Right renal cortex interstitium (tissue), 3 donors: ENCODE measurements at places on chromosomes 7 and 10. TPM values are rescaled to one million over a fixed set of nuclear protein-coding genes. Genes with fewer than 3 reads are reported as not detected.
A peak's percentile ranks its signal among the peaks of the same experiment; 100 is the strongest.

Gene EPDR1
- polyA plus RNA-seq = 16.1 TPM

Gene ANXA8L1
- polyA plus RNA-seq = 0.15 TPM

Gene CDCA7L
- 52.2 TPM for polyA plus RNA-seq

Gene AKR1C8
- polyA plus RNA-seq = 0.07 TPM

Gene CYP2C18
- polyA plus RNA-seq = 0.49 TPM

Gene PIP
- polyA plus RNA-seq = not detected

Gene TMEM273
- 2.8 TPM for polyA plus RNA-seq

DNA sequence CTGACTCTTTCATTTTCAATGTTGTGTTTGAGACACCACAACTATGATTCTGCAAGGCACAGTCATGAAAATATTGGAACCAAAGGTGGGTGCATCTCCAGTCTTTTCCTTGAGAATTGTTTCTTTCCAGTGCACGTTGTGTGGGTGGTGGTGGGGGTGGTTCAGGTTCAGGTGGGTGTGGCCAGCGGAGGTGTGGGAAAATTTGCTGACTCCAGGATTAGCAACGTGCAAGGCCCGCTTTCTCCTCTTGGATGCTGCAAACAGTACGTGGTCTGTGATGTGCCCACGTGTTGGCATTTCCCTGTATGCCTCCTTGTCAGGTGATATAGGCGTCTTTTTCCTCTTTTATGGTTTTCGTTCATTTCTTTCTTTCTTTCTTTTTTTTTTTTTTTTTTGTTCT lies 59.1 kb downstream of the CAMK1D start:
- no peak for DNase-seq

- no peak for DNase-seq
Observed at GRCh38 chr7:6571160-6571779, 6.0 kb upstream of the ZDHHC4 start.

DNA sequence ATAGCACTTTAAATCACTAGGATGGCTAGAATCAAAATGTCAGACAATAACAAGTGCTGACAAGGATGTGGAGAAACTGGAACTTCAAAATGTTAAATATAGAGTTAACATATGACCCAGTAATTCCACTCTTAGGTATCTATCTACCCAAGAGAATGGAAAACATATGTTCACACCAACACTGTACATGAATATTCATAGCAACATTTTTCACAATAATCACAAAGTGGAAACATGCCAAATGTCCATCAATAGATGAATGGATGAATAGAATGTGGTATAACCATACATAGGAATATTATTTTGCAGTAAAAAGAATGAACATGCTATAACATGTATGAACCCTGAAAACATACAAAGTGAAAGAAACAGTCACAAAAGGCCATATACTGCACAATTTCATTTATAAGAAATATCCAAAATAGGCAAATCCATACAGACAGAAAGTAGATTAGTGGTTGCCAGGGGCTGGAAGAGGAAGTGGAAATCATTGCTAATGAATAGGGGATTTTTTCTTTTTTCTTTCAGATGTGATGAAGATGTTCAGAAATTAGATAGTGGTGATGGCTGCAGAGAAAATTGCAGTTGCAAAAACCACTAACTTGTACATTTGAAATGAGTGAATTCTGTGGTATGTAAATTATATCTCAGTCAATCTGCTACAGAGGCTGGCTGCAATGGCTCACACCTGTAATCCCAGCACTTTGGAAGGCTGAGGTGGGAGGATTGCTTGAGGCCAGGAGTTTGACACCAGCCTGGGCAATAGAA lies 93.0 kb downstream of the CPVL start:
- DNase-seq = no peak

- DNase-seq = no peak
Observed at GRCh38 chr7:158061026-158061630, 526.5 kb downstream of the PTPRN2 start.

DNA sequence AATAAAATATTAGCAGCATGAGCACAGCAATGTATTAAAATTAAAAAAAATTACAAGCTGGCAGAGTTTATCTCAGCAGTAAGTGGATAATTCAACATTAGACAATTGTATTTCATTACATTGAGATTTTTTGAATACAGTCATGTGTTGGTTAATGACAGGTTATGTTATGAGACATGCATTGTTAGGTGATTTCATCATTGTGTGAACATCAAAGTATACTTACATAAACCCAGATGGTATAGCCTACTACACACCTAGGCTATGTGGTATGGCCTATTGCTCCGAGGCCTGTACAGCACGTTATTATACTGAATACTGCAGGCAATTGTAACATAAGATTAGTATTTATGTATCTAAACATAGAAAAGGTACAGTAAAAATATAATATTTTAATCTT lies 29.7 kb downstream of the CCDC6 start:
- no peak for DNase-seq

GRCh38 chr10:122307669-122308416 lies 36.7 kb downstream of the BTBD16 start:
- DNase-seq = no peak

- DNase-seq = no peak
Observed at GRCh38 chr10:130171196-130171595, 35.0 kb downstream of the GLRX3 start.

DNA sequence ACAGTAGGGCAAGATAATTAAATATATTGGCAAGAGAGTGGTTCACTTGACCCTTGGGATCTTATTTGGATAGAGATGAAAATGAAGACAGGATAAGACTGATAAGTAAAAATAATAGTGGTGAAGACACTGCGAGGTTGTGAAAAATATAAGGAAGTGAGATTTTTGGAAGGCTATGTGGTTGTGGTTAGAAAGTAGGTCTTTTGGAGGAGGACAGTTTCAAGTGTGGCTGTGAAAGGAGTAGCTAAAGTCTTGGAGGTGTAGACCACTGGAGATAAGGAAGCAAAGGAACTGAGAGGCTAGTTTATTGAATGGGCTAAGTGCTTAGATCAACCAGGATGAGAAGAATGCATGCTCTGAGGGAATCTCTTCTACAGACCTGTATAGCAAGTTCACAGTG lies 11.2 kb downstream of the MIOS start:
- no peak for DNase-seq

GRCh38 chr7:27575613-27576012 lies 87.1 kb downstream of the HIBADH start:
- DNase-seq = peak; percentile 15

DNA sequence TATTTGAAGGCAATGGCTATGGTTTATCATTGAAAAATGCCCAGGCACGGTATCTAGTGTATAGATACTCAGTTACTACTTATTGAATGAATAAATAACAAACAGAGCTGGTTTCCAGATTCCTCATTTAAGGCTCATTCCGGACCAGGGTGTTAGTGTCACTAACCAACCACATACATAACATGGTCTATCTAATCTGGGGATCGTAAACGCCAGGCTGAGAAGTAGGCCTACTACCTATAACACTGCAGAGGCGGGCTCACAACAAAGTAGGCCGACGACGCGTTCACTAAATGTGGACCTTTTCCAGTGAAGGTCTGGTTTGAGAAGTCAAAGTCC lies 423 bp downstream of the LSM5 start:
- DNase-seq = no peak

GRCh38 chr7:101933688-101934121 lies 116.3 kb downstream of the CUX1 start:
- DNase-seq = no peak

DNA sequence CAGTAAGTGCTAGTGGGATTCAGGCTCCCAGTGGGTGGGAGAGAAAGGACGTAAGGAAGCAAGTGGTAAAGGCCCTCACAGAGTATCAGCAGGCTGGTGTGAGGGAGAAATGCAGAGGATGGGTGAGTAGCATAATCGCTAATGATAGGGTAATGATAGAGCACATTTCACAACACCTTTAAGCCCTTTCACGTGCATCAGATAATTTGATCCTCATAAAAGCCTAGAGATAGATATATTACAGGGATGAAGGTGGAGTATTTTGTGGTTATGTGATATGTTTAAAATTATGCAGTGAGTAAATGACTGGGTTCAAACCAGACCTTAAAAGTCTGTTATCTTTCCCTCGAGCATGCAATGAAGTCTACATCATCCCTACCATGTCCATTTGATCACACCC lies 10.3 kb downstream of the LEP start:
- DNase-seq = no peak

- no peak for DNase-seq
Observed at GRCh38 chr10:83516788-83517187, 622.5 kb upstream of the GHITM start.

- no peak for DNase-seq
Observed at GRCh38 chr7:47046949-47047348, 535.0 kb downstream of the TNS3 start.

DNA sequence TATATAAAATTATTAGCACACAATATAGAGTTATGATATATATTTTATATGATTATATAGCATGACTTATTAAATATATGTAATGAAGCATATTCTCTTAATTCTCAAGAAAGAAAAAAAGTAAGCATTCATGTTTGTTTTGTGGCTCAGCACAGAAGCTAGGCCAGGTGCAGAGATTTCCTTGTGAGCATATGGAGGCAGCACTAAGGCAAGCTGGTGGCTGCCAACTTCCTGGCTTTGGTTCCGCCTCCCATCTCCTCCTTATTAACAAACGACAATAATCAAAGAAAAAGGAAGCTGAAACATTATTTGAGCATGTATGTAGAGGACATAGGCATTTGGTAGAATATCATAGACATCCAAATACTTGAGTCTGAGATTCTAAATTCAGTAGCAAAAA lies 130.3 kb downstream of the ST7 start:
- DNase-seq = no peak

DNA sequence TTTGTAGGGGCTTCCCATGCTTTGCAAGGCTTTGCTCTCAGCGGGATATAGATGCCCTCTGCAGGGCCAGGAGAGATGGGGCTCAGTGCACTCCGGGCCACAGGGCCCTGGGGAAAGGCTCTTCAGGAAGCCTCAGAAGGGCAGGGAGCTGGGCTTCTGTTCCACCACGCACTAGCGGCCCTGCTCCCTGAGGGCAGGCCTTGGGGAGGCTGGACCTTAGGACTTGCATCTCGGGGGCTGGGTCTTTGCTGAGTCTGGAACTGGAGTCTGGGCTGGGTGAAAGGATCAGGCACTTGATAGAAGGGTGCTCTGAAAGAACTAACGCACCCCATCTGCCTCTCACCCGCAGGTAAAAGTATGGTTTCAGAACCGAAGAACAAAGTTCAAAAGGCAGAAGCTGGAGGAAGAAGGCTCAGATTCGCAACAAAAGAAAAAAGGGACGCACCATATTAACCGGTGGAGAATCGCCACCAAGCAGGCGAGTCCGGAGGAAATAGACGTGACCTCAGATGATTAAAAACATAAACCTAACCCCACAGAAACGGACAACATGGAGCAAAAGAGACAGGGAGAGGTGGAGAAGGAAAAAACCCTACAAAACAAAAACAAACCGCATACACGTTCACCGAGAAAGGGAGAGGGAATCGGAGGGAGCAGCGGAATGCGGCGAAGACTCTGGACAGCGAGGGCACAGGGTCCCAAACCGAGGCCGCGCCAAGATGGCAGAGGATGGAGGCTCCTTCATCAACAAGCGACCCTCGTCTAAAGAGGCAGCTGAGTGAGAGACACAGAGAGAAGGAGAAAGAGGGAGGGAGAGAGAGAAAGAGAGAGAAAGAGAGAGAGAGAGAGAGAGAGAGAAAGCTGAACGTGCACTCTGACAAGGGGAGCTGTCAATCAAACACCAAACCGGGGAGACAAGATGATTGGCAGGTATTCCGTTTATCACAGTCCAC lies 5.4 kb downstream of the EMX2 start:
- no peak for DNase-seq

DNA sequence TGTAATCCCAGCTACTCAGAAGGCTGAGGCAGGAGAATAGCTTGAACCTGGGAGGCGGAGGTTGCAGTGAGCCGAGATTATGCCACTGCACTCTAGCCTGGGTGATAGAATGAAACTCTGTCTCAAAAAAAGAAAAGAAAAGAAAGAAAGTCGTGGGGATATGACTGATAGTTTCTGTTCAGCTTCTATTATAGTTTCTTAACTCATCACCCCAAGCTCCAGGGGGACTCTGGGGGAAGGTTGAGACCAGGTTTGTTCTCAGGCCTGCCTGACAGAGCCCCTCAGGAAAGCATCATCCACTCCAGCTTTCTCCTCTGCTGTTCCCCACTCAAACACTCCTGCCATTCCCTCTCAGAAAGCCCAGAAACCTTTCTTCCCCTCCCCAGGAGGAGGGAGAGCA lies 542.4 kb upstream of the GALNT17 start:
- DNase-seq = no peak

GRCh38 chr7:23462846-23463245 lies 7.4 kb downstream of the IGF2BP3 start:
- DNase-seq = no peak

GRCh38 chr7:65285906-65286864 lies 87.5 kb upstream of the ZNF92 start:
- no peak for DNase-seq

DNA sequence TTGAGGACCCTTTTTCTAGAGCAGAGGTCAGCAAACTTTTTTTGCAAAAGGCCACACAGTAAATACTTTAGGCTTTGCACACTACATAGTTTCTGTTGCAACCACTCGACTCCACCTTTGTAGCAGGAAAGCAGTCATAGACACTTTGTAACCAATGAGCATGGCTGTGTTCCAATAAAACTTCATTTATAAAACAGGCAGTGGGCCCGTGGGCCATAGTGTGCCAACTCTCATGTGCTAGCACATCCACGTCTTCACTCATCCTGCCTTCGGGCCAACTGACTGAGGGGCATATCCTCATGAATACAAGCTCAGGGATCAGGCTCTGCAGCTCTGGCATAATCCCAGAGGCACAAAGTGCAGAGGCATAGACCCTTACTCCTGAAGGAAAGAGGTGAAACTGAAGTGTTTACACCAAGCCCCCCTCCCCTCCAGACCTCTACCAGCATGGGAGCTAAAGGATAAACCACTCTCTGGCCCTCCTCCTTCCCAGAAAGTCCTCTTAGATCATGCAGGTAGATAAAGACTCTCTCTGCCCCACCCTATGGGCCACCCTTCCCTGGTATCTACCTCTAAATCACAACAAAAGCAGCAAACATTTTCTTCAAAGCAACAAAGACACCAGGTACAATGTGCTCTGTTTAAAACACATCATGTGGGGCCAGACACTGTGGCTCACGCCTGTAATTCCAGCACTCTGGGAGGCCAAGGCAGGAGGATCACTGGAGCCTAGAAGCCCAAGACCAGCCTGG lies 71.0 kb downstream of the DLG5 start:
- DNase-seq = no peak
